ENCODE measurements at places on chromosomes 11 and 22.

DNA sequence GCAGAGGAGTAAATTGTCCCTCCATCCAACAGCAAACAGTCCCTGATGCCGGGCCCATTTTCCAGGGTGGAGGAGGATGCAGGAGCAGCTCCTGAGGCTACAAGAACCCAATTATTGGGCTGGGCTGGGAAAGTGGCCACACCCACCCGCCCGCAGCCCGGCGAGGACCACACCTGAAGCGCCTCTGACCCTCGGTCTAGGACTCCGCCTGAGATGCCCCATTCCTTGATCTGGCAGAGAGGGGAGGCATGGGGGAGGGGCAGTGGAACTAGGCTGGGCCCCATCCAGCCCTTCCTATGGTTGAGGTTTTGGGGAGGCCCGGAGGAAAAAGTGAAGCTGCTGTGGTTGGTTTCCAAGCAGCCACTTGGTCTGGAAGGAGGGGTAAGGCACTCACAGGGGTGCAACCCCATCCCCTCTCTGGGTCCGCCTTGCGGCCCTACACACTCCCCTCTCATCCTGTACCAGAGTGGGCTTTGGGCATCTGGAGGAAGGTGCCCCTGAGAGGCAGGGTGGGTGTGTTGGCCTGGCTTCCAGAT, 2.4 kb upstream of the LGALS1 start:
- DNase-seq = no peak

GRCh38 chr11:83572581-83573496, 286.7 kb upstream of the CCDC90B start:
- DNase-seq = no peak

- no peak for DNase-seq
These were observed 41.3 kb upstream of the SLN start for GRCh38 chr11:107752949-107753822.

DNA sequence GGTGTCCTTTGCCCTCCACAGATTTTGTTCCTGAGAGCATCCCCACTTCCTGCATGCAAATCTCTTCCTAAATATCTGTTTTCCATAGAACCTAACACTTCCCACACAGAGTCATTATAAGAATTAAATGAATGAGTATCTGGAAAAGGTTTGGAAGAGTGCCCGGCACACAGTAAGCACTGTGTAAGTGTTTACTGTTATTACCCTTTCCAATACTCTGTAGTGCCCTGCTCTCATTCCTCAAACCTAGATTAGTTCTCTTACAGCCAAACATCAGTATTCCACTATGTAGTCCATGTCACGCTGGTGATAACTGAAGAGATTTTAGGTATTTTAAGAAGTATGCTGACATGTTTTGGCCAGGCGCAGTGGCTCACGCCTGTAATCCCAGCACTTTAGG, 57.3 kb upstream of the PHF21A start:
- no peak for DNase-seq

DNA sequence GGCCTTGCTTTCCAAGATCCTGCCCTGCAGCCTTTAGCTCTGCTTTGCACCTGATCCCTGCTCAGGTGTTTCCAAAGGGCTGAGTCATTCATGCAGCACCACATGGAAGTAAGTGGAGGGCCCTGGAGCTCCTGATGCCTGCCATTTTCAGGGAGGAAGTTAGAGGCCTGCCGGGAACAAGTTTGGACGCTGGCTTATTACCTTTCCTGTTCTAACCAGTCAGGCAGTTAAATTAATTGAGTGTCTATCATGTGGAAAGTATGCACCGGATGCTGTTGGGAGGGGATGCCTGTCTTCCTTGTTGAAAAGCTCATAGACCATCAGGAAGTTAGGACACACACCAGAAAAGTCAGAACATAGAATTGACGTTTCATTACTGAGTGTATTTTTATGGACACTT, 73.7 kb upstream of the PLET1 start:
- DNase-seq = no peak

DNA sequence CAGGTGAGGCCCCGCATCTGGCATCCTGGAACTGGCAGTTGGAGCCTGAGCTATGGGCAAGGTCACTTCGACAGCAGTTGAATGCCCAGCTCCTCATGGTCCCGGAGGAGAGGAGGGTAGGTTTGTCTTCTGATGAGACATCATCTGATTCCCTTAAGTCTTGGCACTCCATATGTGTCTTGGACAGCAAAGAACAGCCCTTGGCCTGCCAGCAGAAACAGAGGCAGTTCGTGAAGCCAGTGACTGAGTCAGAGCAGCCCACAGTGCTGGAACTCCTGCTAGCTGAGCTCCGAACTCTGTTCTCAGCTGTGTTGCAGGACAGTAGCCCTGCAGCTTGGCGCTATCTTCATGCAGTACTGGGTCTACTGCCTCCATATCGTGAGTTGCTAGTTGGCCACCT, 1.0 kb downstream of the DNHD1 start:
- DNase-seq = no peak

DNA sequence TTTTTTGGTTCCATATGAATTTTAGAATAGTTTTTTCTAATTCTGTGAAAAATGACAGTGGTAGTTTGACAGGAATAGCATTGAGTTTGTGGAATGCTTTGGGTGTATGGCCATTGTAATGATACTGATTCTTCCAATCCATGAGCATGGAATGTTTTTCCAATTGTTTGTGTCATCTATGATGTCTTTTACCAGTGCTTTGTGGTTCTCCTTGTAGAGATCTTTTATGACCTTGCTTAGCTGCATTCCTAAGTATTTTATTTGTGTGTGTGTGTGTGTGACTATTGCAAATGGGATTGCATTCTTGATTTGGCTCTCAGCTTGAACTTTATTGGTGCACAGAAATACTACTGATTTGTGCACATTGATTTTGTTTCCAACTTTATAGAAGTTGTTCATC, 3.0 kb upstream of the CSF2RB start:
- no peak for DNase-seq

DNA sequence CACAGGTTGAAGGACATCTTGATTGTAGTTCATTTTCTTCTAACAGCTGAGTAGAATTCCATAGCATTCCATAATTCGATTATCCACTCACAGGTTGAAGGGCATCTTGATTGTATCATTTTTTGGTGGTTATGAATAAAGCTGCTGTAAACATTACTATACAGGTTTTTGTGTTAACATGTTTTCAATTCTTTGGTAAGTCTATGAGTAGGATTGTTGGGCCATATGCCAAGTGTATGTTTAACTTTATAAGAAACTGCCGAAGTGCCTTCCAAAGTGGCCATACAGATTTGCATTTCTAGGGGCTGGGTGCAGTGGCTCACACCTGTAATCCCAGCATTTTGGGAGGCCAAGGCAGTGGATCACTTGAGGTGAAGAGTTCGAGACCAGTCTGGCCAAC, 44.6 kb downstream of the ANKRD42 start:
- DNase-seq = no peak

- DNase-seq = no peak
These were observed 3.6 kb upstream of the CKAP5 start for GRCh38 chr11:46849631-46850030.

DNA sequence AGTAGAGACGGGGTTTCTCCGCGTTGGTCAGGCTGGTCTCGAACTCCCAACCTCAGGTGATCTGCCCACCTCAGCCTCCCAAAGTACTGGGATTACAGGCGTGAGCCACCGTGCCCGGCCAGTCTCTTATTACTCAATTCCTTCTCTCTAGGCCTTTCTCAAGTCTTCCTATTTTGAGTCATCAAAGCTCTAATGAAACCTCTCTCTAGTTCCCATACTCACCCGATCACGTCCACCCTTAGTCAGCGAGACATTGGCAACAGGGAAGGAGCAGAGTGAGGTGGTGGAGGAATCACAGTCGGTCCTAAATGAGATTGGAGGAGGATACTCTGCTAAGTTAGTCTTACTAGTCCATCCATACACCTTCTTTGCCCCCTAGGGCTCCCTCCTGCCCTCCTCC, 5.0 kb downstream of the BSCL2 start:
- DNase-seq = no peak

- DNase-seq = no peak
These were observed 56.2 kb upstream of the ARHGAP42 start for GRCh38 chr11:100630898-100631297.

DNA sequence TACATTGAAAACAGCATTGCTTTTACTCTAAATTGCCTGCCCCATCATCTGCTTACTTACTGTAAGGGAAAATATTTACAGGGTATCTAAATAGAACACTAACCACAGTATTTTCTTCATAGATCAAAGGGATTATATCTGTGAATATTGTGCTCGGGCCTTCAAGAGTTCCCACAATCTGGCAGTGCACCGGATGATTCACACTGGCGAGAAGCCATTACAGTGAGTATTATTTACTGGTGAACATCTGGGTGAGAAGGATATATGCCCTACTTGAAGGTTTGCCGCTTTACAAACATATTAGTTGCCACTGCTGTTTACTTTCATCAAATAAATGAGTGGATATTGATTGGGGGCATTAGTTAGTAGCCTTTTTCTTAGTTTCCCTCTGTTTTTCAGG, 5.9 kb upstream of the CNTF start:
- DNase-seq = no peak

- DNase-seq = no peak
These were observed 9.8 kb downstream of the FAM111A start for GRCh38 chr11:59152312-59152951.
